ENCODE measurements at places on chromosomes 2 and 18.

DNA sequence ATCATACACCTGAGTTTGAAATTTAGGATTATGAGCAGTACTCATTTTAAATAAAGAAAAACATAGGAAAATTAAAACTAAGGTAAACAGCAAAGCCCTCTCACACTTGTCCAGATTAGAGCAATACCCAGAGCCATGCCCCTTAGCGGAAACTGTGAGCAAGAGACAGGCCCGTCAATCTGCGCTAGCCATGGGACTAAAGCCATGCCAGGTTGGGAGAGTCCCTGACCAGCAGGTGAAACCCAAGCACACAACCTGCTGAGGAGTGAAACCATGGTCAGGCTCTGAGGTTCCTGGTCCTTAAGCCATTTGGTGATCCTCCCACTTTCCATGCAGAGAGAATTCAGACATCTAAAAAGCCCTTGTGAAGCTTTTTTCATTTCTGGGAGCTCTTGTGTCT, 494.3 kb downstream of the STK39 start:
- DNase-seq, result no peak

DNA sequence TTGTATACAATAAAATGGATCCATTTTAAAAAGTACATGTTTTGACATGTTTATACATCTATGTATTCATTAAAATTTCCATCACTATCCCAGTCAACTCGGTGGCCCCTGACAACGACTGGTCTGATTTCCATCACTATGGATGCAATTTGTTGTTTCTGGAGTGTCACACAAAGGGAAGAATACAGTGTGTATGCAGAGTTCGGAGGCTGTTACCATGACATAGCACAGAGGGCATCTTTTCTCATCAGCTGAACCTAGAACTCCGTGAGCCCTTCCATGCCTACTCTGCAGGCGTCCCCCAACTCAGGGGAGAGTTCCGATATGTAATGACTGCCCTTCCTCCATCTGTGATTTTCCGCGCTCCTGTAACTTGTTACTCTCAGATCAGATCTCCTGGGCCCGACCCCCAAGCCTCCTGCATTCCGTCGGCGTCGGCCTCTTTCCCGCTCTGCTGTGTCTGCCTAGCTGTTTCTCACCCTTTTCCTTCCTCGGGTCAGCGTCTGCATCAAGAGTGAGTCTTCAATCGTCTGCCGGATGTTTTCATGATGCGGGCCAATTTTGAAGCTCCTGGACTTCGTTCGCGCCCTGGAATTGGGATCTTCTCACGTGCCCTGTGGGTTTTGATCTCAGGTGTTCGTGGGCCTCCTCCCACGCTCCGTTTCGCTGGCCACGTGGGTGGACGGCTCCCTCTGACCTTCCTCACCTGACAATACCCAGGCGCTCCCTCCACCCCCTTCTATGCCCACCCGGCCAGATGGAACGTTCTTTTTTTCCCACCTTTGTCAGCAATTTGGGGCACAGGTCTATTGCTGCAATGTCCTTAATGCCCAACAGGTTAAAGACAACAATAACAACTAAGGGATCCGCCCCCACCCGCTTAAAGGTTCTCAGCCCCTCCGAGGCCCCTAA, 161.0 kb downstream of the TWIST2 start:
- no peak for DNase-seq

DNA sequence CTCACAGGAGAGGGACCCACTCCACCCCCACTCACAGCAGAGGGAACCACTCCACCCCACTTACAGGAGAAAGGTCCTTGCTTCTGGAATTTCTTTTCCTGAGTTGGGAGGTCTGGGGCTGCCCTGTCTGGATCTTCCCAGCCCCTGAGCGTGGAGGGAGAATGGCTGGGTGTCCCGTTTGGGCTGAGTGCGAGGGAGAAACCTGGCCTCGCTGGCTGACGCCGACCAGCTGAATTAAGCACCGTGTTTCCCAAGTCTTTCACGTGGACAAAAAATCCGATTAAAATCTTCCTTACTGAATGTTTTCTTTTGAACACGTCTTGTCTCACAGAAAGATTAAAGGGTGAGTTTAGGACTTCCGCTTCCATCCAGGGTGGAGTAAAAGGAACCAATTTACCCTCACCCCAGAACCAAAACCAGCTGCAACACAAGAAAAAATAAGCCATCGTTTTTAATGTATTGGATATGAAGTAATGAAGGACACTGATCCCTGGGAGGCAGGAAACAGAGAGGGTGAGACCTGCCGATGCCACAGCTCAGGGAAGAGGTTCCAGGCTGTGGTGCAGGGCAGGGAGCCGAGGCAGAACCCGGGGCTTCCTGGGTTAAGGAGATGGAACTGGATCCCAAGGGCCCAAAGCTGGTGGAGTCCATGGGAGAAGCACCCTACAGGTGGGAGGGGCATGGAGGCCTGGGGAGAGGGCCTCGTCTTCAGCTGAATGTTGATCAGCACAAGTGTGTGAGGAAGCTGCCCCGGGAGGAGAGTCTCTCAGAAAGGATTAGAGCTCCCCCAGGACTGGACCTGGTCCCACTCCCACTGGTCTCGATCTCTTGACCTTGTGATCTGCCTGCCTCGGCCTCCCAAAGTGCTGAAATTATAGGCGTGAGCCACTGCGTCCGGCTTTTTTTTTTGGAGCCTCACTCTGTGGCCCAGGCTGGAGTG, 60.3 kb downstream of the RTP5 start:
- DNase-seq, result no peak

- DNase-seq, result no peak
These were observed 82.8 kb downstream of the SLC25A12 start for GRCh38 chr2:171811245-171811628.

GRCh38 chr2:7573166-7573825, 656.1 kb downstream of the RNF144A start:
- no peak for DNase-seq

GRCh38 chr2:85763831-85764230, 10.0 kb downstream of the ATOH8 start:
- DNase-seq, result no peak

- no peak for DNase-seq
These were observed 44.8 kb downstream of the TCF4 start for GRCh38 chr18:55543130-55543704.

DNA sequence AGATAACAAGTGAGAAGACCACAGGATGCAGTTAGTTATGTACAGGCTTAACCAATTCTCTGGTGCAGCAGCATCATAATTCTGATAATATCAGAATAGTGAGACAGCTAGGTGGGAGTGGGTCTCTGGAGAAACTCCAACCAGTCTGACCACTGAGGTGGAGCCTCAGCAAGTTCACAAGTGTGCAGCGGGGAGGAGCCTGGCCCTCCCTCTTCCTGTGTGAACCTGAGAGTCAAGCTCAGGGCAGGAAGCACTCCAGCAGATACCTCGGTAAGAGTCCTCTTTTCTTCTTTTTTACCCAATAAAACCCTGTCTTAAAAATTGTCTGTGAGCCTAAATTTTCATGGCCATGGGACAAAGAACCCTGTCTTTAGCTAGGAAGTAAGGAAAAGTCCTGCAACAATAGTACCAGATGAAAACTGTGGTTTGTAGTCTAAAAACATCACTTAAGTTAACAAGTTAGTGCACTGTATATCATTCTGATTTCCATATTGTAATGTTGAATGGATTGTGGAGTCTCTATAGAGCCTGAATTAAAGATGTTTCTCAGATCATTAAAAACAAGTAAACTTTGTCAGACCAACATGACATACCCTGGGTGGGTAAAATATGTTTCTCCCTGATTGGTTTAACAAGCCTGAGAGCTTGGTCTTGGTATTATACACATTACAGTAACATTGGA, 370.8 kb downstream of the TMEM182 start:
- DNase-seq, result no peak

- no peak for DNase-seq
These were observed 153.7 kb upstream of the VRK2 start for GRCh38 chr2:57892920-57893319.

- DNase-seq, result no peak
These were observed 51.3 kb upstream of the TANC1 start for GRCh38 chr2:158917121-158917520.

- no peak for DNase-seq
These were observed 25.7 kb upstream of the THOC1 start for GRCh38 chr18:293536-293935.

DNA sequence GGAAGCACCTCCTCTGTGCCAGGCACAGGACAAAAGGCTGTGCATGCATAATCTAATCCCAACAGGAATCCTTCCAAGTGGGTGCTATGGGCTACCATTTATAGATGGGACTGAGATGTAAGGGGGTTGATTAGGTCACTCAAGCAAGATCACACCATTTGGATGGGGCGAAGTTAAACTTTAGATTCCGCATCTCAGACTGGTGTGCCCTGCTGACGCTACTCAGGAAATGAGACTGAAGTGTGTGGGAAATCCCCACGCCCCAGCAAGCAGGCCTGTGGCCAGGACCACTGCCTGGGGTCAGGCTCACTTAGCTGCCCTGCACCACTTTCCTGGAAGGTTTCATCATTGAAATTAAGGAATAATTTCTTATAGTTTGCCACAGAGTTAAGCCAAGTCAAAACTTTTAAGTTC, 70.5 kb upstream of the PPP1CB start:
- DNase-seq, result no peak

DNA sequence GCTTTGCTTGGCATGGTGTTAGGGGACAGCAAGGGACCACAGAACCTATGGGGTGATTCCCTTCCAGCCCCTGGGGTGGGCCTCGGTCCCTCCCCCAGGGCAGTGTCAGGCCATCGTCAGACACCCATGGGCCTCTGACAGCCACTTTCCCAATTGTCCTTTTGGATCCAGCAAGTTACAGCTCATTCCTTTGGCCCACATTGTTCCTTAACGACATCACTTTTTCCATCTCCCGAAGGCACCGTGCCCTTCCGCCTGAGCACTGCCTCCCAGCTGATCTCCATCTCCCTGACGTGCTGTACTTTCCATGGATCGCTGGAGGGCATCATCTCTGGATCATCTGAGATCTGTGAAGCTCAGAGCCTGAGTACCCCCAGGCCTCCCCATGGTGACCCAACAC, 10.4 kb upstream of the KCNK3 start:
- no peak for DNase-seq

DNA sequence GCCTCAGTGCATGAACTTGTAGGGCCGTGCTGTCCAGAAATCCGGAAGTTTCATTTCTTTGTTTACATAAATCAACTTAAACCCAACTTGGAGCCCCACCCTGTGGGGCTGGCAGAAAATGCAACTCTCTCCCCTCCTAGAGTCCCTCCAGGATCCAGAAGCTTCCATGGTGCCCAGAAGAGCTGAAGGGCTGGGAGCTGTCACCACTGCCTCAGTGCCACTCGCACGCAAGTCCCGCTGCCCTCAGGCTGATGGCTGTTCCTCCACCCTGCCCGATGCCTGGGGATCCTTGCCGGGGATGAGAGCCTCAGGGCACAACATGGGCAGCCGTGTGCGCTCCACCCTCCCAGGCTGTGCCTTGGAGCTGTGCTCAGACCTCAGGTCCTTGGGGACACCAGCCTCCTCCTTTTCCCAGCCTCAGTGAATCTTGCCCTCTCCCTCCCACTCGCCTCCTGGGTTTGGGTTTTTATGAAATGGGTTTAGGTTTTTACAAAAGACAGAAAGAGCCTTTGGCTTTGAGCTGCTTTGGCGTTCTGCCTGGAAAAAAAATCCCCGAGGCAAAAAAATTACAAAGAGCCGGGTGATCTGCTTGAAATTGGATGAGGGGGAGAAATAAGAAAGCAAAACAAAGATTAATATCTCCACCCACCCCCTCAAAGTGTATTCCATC, 155.2 kb downstream of the TWIST2 start:
- DNase-seq, result no peak

GRCh38 chr2:160349306-160349705, 144.3 kb downstream of the RBMS1 start:
- no peak for DNase-seq

GRCh38 chr2:42049221-42050009, 1.6 kb downstream of the PKDCC start:
- no peak for DNase-seq

DNA sequence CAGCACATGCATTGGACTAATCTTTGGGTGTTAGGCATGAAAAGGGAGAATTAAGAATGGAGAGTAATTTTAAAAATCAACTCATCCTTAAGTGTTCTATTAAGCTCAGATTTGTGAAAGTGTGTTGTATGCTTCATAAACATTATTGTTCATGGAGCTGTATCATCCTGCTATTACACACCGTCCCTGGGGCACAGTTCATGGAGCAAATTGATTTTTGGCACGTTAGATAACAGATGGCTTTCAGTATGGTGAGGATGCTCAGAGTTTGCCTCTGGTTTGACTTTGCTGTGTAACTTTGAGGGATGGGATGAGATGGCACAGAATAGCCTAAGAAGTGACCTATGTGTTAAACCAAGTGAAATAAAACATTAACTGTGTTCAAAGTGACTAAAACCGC, 97.1 kb downstream of the MGAT5 start:
- no peak for DNase-seq

GRCh38 chr2:230542751-230543150, 126.8 kb downstream of the SP100 start:
- DNase-seq, result no peak

DNA sequence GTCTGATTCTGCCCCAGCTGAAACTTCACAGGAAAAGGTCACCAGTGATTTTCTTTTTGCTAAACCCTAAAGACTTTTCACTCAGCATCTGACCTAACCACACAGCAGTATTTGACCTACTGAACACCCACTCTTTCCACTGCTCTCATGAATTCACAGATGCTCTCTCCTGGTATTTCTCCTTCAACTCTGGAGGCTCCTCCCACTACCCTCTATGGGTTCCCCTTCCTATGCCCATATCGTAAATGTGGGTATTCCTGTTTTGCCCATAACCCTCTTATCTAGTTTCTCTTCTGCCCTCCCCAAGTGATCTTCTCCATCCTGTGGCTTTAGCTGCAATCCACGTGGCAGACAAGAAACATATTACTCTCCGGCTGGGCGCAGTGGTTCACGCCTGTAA, 7.6 kb downstream of the PLEKHM3 start:
- no peak for DNase-seq

DNA sequence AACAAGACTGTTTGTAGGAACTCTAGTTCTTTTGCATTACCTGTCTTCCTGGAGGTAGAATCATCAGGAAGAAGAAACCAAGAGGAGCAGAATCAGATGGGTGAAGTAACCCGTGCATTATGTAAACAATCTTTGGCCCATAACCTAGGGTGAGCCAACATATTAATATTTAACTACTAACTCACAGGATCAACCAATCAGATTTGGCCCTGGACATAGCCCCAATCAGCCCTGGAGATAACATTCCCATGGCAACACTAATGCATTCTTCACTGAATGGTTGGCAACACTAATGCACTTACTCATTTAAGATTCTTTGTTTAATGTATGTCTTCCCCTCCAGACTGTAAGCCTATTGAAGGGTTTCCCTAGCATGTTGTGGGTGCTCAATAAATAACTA, 72.0 kb upstream of the CTAGE1 start:
- no peak for DNase-seq

- DNase-seq, result no peak
These were observed 95.0 kb downstream of the MAPK4 start for GRCh38 chr18:50654658-50655550.

Data from NCI-H2029 (cell line).